Body of pancreas (tissue), 4 donors: ENCODE measurements at places on chromosomes 1 and 21.

- H3K36me3 ChIP-seq, result peaks cover 33% of the 10 kb centered on the region
- H3K4me1 ChIP-seq, result peaks cover 4% of the 10 kb centered on the region
- peak; percentile 7 for DNase-seq
- no peaks in the 10 kb centered on the region for H3K27me3 ChIP-seq
These were observed 28.5 kb upstream of the KCNQ4 start for GRCh38 chr1:40755067-40755466.

DNA sequence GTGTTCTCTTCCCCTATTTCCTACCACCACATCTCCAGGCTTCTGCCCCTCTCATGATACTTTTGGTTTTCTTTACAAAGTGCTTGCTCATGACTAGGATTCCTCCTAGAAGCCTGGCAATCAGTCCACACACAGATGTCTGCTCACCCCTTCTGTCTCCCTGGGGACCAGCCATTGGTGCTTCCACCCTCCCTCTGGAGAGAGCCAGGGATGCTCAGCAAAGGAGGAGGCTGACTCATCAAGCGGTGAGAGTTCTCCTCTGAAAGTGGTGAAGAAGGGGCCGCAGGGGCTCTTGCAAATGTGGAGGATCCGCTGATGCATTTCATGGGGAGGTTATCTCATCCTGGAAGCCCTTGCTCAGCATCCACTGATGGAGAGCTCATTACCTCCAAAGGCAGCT, 14.5 kb downstream of the NT5C1A start:
- no peaks in the 10 kb centered on the region for H3K27me3 ChIP-seq
- H3K4me1 ChIP-seq, result peaks cover 10% of the 10 kb centered on the region
- no peaks in the 10 kb centered on the region for H3K36me3 ChIP-seq
- DNase-seq, result no peak

- no peak overlapping the region for H3K27ac ChIP-seq
- no peak for DNase-seq
- H3K4me3 ChIP-seq, result no peak overlapping the region
- peaks cover 13% of the 10 kb centered on the region for H3K4me1 ChIP-seq
These were observed 20.8 kb upstream of the EPB41 start for GRCh38 chr1:28893403-28894102.

GRCh38 chr1:24266998-24267397, 52.2 kb upstream of the GRHL3 start:
- no peaks in the 10 kb centered on the region for H3K27me3 ChIP-seq
- H3K27ac ChIP-seq, result no peak overlapping the region
- no peaks in the 10 kb centered on the region for H3K4me1 ChIP-seq

GRCh38 chr1:27360159-27361043, 6.4 kb downstream of the MAP3K6 start:
- no peak overlapping the region for H3K4me3 ChIP-seq
- no peaks in the 10 kb centered on the region for H3K27me3 ChIP-seq
- DNase-seq, result peak; percentile 55
- no peaks in the 10 kb centered on the region for H3K36me3 ChIP-seq

- no peaks in the 10 kb centered on the region for H3K27me3 ChIP-seq
- H3K4me3 ChIP-seq, result no peak overlapping the region
- no peak for DNase-seq
- H3K27ac ChIP-seq, result no peak overlapping the region
- H3K4me1 ChIP-seq, result peaks cover 14% of the 10 kb centered on the region
- no peaks in the 10 kb centered on the region for H3K36me3 ChIP-seq
These were observed 8.9 kb downstream of the ERI3 start for GRCh38 chr1:44346184-44346583.

DNA sequence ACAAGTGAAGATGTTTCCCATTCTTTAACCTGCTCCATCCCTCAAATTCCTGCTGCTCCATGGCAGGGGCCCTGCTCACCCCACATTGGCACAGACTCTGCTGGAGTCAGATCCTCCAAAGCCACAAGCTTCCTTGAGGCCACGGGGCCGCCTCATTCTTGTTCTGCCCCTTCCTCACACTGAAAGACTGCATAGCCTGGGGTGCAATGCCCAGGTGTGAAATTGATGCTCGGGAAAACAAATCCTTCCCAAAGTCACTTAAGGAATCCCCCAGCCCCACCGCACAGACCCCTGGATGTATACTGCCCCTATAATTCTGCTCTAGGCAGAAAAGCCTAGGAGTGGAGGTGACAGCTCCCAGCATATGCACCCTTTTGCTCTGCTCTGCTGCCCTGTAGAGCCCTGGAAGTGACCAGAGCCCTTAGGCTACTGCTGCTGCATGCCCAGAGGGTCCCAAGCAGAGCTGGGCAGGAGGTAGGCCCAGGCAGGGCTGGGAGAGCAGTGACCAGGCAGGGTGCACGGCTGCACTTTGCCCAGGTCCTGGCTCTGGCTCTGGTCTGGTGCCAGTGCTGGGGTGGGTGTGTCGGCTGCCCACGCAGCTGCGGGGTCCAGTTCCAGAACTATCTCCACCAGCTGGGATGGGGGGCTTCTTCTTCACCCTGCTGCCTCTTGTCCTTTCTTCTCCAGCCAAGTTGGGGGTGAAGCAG, 1.6 kb downstream of the HES2 start:
- H3K27me3 ChIP-seq, result no peaks in the 10 kb centered on the region
- peaks cover 42% of the 10 kb centered on the region for H3K4me1 ChIP-seq
- H3K27ac ChIP-seq, result no peak overlapping the region
- H3K4me3 ChIP-seq, result no peak overlapping the region
- no peak for DNase-seq

GRCh38 chr1:61337981-61338848, 255.9 kb downstream of the NFIA start:
- H3K27me3 ChIP-seq, result no peaks in the 10 kb centered on the region
- H3K36me3 ChIP-seq, result no peaks in the 10 kb centered on the region
- H3K27ac ChIP-seq, result peak overlapping the region; percentile 65

DNA sequence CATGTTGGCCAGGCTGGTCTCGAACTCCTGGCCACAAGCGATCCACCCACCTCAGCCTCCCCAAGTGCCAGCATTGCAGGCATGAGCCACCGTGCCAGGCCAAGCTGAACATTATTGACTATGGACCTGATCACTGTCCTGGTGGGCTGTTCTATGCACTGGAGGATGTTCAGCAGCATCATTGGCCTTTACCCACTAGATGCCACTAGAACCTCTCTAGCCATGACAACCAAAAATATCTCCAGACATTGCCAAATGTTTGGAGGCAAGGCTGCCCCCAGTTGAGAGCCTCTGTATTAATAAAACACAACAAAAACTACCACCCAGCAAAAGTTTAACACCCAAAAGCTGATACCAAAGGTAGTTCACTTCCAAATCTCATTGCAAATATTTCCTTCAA, 110.8 kb upstream of the SOD1 start:
- no peak overlapping the region for H3K27ac ChIP-seq
- DNase-seq, result no peak
- H3K36me3 ChIP-seq, result no peaks in the 10 kb centered on the region
- no peak overlapping the region for H3K4me3 ChIP-seq
- no peaks in the 10 kb centered on the region for H3K4me1 ChIP-seq

- H3K27me3 ChIP-seq, result no peaks in the 10 kb centered on the region
- DNase-seq, result no peak
- H3K27ac ChIP-seq, result no peak overlapping the region
- H3K4me1 ChIP-seq, result no peaks in the 10 kb centered on the region
- no peak overlapping the region for H3K4me3 ChIP-seq
These were observed 31.4 kb downstream of the SLC30A7 start for GRCh38 chr1:100927276-100927675.

DNA sequence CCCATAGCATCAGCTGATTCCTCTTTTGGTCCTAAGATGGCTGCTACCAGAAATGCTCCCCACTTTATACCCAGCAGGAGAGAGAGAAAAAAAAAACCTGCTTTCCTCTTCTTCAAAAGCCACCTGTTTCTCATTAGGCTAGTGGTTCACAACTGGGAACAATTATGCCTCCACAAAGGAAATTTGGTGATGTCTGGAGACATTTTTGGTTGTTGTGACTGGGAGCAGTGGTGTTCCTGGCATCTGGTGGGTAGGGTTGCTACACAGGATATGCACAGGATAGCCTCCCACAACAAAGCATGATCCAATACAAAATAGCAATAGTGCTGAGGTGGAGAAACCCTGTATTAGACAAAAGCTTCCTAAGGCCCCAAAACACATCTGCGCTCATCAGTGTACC, 38.5 kb upstream of the SGIP1 start:
- H3K27ac ChIP-seq, result no peak overlapping the region
- H3K36me3 ChIP-seq, result no peaks in the 10 kb centered on the region
- DNase-seq, result no peak
- H3K4me3 ChIP-seq, result no peak overlapping the region
- H3K4me1 ChIP-seq, result no peaks in the 10 kb centered on the region
- no peaks in the 10 kb centered on the region for H3K27me3 ChIP-seq

GRCh38 chr21:25081096-25081495, 526.2 kb downstream of the MRPL39 start:
- H3K27ac ChIP-seq, result no peak overlapping the region
- H3K27me3 ChIP-seq, result no peaks in the 10 kb centered on the region
- H3K36me3 ChIP-seq, result no peaks in the 10 kb centered on the region
- DNase-seq, result no peak
- H3K4me1 ChIP-seq, result no peaks in the 10 kb centered on the region

GRCh38 chr1:78721136-78721535, 71.5 kb downstream of the IFI44 start:
- no peak overlapping the region for H3K27ac ChIP-seq
- H3K4me3 ChIP-seq, result no peak overlapping the region
- no peaks in the 10 kb centered on the region for H3K36me3 ChIP-seq
- no peak for DNase-seq

DNA sequence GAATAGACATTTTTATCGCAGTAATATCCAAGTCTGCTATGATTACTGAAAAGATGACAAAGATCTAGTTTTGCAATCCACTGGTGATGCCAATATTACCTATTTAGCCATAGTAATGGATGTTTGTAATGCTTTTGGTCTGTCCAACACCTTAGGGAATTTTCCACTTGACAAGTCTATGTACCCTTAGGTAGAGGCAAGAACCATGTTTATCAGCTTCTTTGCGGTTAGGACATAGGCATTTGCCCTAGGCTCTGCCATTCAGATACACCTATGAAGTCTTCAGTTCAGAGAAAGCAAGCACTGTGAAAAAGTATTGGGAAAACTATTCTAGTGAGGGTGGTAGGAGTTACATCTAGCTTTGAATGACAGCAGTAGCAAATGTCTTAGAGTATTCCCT, 40.2 kb upstream of the SLC35D1 start:
- H3K4me1 ChIP-seq, result no peaks in the 10 kb centered on the region
- H3K36me3 ChIP-seq, result no peaks in the 10 kb centered on the region
- H3K27me3 ChIP-seq, result no peaks in the 10 kb centered on the region
- no peak overlapping the region for H3K27ac ChIP-seq
- DNase-seq, result no peak

DNA sequence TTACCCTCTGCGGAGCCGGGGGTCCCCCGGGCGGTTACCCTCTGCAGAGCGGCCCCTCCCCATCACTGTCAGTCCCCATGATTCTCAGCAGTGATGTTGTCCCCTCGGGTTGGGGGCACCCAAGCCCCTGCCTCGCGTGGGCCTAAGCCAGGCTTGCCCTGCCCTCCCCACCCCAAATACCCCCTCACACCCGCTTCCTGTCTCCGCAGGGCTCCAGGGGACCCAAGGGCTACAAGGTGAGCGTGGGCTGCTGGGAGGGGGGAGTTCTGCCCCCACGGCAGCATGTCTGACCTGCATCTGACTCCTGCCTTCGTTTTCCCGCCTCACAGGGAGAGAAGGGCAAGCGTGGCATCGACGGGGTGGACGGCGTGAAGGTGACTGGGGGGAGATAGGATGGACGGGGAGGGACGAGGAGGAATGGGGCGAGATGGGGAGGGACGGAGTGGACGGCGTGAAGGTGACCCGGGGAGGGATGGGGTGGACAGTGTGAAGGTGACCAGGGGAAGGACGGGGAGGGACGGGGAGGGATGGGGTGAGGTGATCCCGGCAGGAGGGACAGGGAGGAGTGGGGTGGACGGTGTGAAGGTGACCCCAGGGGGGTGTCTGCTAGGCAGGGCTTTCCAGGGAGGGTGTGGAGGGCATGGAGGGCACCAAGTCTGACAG, 8.6 kb downstream of the COL6A1 start:
- no peaks in the 10 kb centered on the region for H3K4me1 ChIP-seq
- H3K27me3 ChIP-seq, result no peaks in the 10 kb centered on the region
- no peaks in the 10 kb centered on the region for H3K36me3 ChIP-seq
- no peak for DNase-seq
- no peak overlapping the region for H3K4me3 ChIP-seq

- H3K36me3 ChIP-seq, result no peaks in the 10 kb centered on the region
- H3K27me3 ChIP-seq, result no peaks in the 10 kb centered on the region
- no peak for DNase-seq
- no peak overlapping the region for H3K27ac ChIP-seq
- H3K4me1 ChIP-seq, result no peaks in the 10 kb centered on the region
These were observed 16.1 kb upstream of the MYCL start for GRCh38 chr1:39917825-39918224.

DNA sequence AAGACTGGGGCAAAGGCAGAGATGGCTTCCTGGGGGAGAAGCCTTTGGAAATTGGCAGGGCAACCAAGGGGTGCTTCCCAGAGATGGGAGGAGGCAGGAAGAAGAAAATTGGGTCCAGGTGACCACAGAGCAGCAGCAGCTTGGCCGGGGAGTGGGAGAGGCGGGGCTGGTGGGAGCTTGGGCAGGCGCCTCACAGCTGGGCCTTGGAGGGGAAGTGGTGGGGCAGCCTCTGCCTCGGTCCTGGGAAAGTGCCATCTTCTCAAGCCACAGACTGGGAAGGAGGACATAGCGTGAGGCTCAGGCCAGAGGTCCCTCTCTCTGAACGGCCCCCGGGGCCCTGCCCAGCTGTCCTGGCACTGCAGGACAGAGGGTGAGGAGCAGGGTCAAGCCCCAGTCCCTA, 24.0 kb upstream of the WASF2 start:
- DNase-seq, result peak; percentile 32
- no peaks in the 10 kb centered on the region for H3K27me3 ChIP-seq
- H3K4me3 ChIP-seq, result no peak overlapping the region
- no peaks in the 10 kb centered on the region for H3K36me3 ChIP-seq
- no peak overlapping the region for H3K27ac ChIP-seq

- peaks cover 8% of the 10 kb centered on the region for H3K27me3 ChIP-seq
- peaks cover 19% of the 10 kb centered on the region for H3K4me1 ChIP-seq
- no peak overlapping the region for H3K4me3 ChIP-seq
- H3K36me3 ChIP-seq, result no peaks in the 10 kb centered on the region
- DNase-seq, result no peak
These were observed 10.7 kb downstream of the HAPLN2 start for GRCh38 chr1:156629823-156630449.
